ENCODE measurements at places on chromosomes 1 and 21. TPM values are rescaled to one million over a fixed set of nuclear protein-coding genes. Genes with fewer than 3 reads are reported as not detected.

DNA sequence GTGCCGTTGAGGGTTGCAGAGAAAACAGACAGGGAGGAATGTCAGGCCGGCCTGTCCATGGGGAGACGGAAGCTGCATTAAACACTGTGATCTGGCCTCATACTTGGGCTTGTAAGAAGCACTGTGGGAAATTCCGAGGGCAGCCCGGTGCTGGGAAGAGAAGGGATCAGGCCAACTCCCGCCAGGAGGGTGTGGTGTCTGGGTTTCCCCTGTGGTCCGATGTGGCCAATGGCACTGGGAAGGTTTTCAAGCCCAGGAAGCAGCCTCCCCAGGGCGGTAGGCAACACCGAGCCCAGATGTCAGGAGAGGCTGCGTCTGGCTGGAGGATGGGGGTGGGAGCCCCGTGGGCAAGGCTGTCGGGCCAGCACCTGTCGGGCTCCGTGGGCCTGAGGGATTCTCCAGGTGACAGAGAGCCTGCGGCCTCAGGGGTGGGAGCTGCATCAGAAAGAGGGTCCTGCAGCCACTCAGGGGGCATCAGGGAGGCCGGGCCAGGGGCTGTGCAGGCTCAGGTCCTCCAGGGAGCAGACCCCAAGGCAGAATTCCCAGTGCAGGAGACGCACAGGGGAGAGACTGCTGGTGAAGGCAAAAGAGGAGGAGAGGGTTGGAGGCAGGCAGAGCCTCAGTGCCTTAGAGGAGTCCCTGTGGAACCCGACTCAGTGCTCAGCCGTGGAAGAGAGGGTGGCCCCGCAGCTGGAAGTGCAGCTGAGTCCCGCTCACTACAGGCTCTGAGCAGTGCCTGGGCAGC lies 8.4 kb downstream of the UBASH3A start:
- DNase-seq, result peak; percentile 54

USP33 gene
- 84.5 TPM for total RNA-seq

DNA sequence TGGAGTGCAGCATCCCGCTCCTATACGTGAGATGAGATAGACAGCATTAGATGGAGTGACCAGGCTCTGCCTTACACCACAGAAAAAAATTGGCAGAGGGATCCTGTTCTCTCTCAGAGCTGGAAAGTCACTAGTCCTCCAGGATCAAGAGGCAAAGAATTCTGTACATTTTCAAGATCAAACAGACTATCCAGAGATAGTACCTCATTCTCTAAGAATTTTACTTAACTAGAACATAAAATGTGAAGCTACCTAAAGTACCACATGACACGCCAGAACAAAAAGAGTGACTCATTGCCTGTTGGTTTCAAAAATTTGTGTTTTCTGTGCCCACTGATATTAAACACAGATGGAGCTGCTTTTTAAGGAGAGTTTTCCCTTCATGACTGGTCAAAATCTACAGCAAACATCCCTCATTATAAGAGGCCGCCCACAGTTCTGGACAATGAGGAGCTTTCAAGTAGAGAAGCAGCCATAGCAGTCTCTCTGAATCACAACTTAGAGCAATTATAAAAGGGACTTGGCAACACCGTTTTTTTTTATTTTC lies 32.3 kb downstream of the CD160 start:
- DNase-seq, result peak; percentile 95

GRCh38 chr21:15243406-15243805 lies 178.6 kb upstream of the NRIP1 start:
- DNase-seq, result no peak

DNA sequence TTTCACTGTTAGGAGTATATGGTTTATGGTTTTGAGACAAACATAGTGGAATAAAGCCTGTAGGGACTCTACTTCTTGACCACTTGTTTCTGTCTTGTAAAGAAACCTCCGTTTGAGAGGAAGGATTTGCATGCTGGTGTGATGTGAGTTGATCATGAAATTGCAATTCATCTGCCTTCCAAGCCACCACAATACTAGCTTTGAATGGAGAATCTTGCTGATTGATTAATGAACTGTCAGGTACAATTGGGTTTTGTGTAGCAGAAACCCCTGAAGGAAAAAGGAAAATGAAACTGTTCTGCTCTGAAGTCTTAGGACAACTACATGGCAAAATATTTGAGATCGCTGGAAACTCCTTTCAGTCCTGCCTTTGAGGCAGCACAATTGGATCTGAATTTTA lies 90.7 kb downstream of the VPS13D start:
- peak; percentile 5 for DNase-seq

S100A14 gene
- total RNA-seq, result not detected

- no peak for DNase-seq
These were observed 10.7 kb downstream of the SLC9A1 start for GRCh38 chr1:27144049-27144748.

- no peak for DNase-seq
These were observed 590.9 kb upstream of the PLXNA2 start for GRCh38 chr1:208835097-208835463.

- DNase-seq, result no peak
These were observed 173.7 kb downstream of the ZBTB18 start for GRCh38 chr1:244224487-244225430.

GRCh38 chr21:42447732-42448131 lies 44.0 kb downstream of the UBASH3A start:
- DNase-seq, result no peak

RCSD1 gene
- 0.12 TPM for total RNA-seq

GRCh38 chr21:34814529-34814951 lies 145.7 kb downstream of the CLIC6 start:
- peak; percentile 31 for DNase-seq

GRCh38 chr1:211352465-211352864 lies 25.8 kb downstream of the TRAF5 start:
- DNase-seq, result no peak

GRCh38 chr21:45407629-45408247 lies 2.8 kb downstream of the COL18A1 start:
- DNase-seq, result no peak

HSF2BP gene
- 0.49 TPM for total RNA-seq

OR2AK2 gene
- not detected for total RNA-seq

DNA sequence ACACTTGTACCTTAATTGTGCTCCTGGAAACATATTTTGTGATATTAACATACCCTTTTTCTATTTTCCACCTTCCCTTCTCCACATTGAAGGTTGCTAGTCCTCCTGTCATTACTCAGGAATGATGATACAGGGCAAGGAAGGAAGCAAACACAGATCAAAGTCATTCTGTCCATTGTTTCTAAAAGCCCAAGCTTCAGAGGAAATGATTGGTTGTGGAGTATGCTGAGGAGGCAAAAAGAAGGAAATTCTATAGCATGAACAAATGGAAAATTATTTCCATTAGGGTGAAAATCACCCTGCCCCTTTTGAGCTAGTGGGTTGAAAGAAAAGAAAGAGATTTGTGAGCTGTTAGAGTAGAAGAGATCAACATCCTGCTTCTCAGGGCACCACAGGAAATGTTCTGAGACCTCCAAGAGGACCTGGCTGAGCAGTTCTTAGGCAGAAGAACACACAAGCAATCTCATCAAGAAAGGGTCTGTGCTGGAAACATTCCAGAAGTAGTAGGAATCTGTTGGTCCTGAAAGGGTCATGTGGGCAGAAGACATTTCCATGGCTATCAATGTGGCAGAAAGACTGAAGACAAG lies 29.0 kb upstream of the PRRX1 start:
- DNase-seq, result no peak

KRTAP6-1 gene
- total RNA-seq, result not detected

DNA sequence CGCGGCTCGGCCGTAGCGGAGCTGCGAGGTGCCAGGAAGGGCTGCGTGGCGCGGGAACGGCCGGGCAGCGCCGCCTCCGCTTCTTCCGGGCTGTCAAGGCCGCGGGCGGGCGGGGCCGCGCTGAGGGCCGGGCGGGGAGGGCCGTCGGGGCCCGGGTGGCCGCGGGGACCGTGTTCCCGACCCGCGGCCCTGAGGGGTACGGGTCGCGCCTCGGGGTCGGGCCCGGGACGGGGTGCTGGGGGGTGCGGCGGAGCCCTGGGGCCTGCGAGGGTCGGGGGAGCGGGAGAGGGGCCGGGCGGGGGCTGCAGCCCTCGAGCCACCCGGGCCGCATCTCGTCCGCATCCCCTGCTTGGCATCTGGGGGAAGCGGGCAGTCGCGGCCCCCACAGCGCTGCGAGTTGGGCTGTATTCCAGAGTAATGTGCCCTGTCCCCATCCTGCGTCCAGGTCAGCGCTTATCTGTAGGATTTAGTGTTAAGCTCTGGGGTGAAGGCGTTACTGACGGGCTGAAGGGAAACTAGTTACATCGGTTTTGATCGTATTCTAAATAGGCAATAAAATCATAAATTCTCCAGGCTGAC lies 379 bp downstream of the RER1 start:
- no peak for DNase-seq

HES3 gene
- total RNA-seq, result not detected

GRCh38 chr1:187460093-187460492 lies 631.3 kb downstream of the PLA2G4A start:
- DNase-seq, result no peak

DNA sequence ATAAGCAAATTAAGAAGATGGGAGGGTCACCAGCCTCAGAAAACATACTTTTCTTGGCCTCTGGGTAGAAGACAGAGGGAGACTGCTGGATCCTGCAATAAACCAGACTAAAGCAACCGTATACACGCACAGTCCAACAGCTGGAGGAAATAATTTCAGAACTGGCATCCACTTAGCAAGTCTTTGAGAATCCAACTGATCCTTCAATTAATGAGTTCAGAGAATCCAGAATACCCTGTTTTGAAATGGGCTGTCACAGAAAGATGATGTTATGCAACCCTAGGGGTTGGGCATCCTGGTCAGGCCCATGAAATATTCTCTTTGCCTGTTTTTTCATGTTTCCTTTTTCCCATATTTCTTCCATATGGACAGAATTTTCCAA lies 134.0 kb upstream of the MAGI3 start:
- no peak for DNase-seq

DNA sequence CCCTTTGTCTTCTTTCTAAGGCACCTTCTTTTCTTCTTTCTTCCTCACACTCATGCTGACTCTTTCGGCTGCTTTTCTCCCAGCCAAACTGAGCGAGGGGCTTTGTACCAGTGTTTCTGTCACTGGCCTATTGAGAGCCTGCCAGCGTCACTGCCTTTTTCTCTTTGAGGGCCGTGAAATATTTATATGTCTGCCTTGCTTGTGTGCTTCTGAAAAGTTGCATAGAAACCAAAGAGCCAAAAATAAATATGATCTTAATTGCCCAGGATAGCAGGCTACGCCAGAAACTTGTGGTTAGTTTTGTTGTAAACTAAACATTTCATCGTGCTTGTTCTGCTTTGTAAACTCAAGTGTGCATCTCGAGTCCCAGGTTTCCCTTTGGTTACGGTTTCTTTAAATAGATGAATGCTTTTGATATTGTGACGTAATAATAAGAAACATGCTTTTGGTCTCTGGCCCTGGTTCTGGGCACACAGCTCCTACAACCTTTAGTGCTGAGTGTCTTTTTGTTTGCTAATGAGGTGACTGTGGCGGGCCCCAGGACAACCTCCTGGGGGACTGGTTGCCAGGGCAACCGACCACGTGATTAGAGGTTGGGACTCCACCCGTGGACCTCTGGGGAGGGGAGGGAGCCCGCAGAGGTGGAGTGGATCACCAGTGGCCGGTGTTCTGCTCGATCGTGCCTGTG lies 10.8 kb downstream of the SLC37A1 start:
- peak; percentile 3 for DNase-seq

- no peak for DNase-seq
These were observed 9.3 kb upstream of the ARHGAP29 start for GRCh38 chr1:94246692-94247137.

DNA sequence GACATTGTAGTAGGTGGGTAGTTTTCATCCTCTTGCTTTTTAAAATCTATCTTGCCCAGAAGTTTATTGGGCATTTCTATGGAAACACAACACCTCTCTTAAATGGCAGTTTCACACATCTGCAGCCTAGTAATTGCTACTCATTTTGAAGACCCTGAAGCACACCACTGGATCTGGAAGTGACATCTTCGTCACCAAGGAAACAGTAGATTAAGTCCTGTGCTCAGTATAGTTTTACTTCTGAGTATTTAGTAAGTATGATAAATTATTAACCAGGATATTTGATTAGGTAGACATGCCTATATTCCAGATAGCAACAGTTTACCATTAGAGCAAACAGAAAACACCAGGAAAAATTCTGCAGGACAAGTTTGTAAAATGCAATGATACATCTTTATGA lies 48.7 kb downstream of the UCK2 start:
- DNase-seq, result no peak

GRCh38 chr1:95287081-95287480 lies 53.1 kb downstream of the RWDD3 start:
- no peak for DNase-seq

GJA9 gene
- not detected for total RNA-seq

CYP4A22 gene
- not detected for total RNA-seq

GRCh38 chr1:218209351-218209861 lies 75.7 kb upstream of the RRP15 start:
- DNase-seq, result peak; percentile 14

- no peak for DNase-seq
These were observed 64.8 kb upstream of the GNG4 start for GRCh38 chr1:235714205-235714897.

DNA sequence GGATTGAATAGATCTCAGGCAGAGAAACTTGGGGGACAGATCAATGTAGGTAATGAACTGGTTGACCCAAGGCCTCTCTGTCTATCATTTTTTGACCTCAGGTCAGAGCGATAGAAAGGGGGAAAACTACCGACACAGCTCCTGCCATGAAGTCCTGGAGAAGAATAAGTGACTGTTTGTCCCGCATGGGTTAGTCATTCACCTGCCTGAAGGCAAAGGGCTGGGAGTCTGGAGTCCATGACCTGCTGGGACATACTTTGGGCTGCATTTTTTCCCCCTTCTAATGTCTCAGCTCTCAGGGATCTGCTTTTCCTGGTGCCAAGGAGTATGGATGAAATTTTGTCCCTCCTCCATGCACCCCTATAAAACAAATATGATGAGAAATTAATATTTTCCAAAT lies 1.6 kb upstream of the ROR1 start:
- DNase-seq, result peak; percentile 19

CFAP126 gene
- not detected for total RNA-seq

- DNase-seq, result peak; percentile 91
These were observed 27.7 kb downstream of the TEX35 start for GRCh38 chr1:178540646-178541045.

- no peak for DNase-seq
These were observed 23.5 kb upstream of the WNT4 start for GRCh38 chr1:22166439-22166838.

DNA sequence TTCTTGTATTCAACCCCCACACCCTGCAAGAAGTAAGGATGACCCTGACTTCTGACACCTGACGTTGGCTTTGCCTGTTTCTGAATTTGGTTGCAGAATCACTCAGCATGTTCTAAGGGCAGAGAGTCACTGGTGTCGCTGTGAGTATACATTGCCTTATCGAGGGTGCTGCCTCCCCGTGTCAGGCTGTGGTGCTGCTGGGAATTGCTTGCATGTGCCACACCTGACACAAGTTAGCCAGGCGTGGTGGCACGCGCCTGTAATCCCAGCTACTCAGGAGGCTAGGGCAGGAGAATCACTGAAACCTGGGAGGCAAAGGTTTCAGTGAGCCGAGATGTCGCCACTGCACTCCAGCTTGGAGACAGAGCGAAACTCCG lies 45.9 kb downstream of the WDR4 start:
- DNase-seq, result peak; percentile 26

LAMB3 gene
- total RNA-seq, result 20.2 TPM

Measured in RPMI7951 (cell line).